ENCODE measurements at places on chromosomes 1 and 21. TPM values are rescaled to one million over a fixed set of nuclear protein-coding genes. Genes with fewer than 3 reads are reported as not detected.

Gene CD53
- total RNA-seq: 101 TPM

GRCh38 chr1:26281091-26281958 lies 1.4 kb downstream of the SH3BGRL3 start:
- DNase-seq: peak; percentile 45

Gene CFHR3
- not detected for total RNA-seq

- no peak for DNase-seq
Observed at GRCh38 chr1:63051886-63052285, 268.0 kb downstream of the ATG4C start.

- DNase-seq: no peak
Observed at GRCh38 chr1:72526926-72527325, 244.6 kb upstream of the NEGR1 start.

Gene CACHD1
- total RNA-seq: not detected

GRCh38 chr1:243434594-243434993 lies 178.8 kb downstream of the SDCCAG8 start:
- no peak for DNase-seq

Gene ITGB2
- total RNA-seq: 252 TPM

DNA sequence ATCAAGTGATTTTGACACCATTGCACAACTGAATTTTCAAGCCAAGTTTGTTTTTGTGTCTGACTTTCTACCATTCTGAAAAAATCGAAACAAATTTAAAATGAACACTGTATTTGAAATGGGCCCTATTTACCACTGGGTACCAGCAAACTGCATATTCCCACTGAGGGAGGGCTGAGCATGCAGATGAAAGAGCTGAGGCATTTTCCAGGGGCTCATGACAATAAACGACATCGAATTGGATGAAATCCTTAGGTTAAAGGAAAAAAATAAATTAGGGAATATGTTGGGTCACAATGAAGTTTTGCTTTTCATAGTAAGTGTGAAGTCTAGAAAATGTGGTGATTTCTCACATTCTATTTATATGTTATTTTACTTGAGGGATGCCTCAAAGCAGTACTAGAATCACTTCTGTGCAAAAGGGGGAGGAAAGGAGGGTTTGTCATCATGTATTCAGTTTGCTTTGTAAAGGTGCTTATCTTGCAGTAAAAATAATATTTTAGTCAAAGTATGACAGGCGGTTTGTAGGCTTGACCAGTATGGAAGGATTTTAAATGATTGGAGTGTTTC lies 11.2 kb downstream of the ZBTB18 start:
- DNase-seq: no peak

GRCh38 chr1:225225681-225226080 lies 202.2 kb downstream of the LBR start:
- no peak for DNase-seq

Gene CFHR4
- total RNA-seq: not detected

Gene IGSF9
- total RNA-seq: not detected

GRCh38 chr1:156693848-156694689 lies 11.3 kb downstream of the CRABP2 start:
- DNase-seq: no peak

Gene UBE2U
- total RNA-seq: not detected

Gene FOXD2
- 0.07 TPM for total RNA-seq

GRCh38 chr1:110829955-110830553 lies 42.9 kb upstream of the CD53 start:
- DNase-seq: peak; percentile 82

DNA sequence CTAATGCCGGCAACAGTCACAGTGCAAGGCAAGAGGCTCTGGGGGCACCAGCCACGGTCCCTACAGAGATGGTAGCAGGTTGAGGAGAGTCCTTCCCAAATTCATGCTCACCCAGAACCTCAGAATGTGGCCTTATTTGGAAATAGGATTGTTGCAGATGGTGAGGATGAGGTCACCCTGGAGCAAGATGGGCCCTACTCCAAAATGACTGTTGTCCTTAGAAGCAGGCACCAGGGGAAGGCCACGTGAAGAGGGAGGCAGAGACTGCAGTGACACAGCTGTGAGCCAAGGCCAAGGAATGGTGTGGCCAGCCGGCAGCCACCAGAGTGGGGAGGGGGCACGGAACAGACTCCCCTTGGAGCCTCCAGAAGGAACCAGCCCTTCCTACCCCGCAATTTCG lies 70.8 kb upstream of the CLDN14 start:
- DNase-seq: no peak

DNA sequence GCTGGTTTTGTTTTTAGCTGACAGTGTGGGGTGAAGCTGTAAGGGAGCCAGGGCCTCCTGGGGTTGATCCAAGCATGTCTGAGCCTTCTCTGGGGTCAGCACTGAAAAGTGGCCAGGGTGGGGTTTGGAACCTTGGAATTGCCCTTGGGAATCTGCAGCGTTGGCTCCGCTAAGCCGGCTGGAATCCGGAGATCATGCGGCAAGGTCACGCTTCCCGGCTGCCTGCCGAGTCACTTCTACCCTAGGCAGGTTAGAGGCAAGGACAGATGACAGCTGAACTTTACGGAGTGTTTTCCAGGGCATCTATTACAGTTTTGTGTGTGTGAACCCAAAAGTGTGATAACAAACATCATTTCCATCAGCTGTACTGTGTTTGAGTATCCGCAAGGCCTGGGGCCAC lies 17.1 kb downstream of the ABCG1 start:
- DNase-seq: no peak

Gene OR14K1
- total RNA-seq: not detected

DNA sequence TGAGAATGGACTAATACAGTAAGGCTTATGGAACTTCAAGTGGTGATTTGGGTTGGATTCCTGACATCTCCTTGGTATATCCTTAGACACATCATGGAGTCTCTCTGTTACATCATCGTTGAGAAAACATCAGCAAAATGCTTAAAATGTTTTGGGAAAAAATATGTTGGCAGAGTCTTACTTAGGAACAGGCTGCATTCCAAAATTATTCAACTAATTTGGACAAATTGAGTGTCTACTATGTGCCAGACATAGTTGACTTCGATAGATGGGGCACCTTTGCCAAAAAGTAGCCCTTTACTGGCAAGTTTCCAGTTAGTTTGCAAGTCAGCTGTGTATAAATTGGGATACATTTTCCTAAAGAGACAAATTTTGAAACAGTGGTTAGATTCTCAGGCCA lies 253.4 kb upstream of the ST6GALNAC5 start:
- DNase-seq: no peak
